EH (cell line): ENCODE measurements at places on chromosomes 5 and 9.

- DNase-seq = no peak
Observed at GRCh38 chr5:29790281-29790680, 1403.2 kb upstream of the CDH6 start.

- peak; percentile 23 for DNase-seq
Observed at GRCh38 chr5:97559827-97560598, 377.0 kb upstream of the RIOK2 start.

GRCh38 chr9:137742698-137743097 is 123.9 kb downstream of the EHMT1 start:
- peak; percentile 9 for DNase-seq

- no peak for DNase-seq
Observed at GRCh38 chr9:121895358-121895757, 197.8 kb downstream of the TTLL11 start.

DNA sequence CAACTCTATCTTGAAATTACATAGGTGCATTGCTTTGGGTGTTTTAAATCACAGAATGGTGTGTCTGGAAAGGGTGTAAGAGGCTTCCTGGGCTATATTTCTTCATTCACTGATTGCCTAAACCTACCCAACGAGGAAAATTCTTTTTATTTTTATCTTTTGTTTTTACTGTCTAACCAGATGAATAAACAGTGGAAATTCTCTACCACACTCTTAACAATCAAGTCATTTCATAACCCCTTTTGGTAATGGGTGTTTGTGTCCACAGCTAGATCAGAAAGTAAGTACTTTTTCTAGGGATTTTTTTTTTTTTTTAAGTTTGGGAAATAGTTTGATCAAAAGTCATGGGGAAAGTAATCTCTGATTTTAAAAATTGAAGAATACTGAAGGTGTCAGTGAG is 27.6 kb upstream of the C5orf47 start:
- DNase-seq = no peak

GRCh38 chr5:158119961-158120723 is 261.2 kb upstream of the CLINT1 start:
- peak; percentile 90 for DNase-seq

DNA sequence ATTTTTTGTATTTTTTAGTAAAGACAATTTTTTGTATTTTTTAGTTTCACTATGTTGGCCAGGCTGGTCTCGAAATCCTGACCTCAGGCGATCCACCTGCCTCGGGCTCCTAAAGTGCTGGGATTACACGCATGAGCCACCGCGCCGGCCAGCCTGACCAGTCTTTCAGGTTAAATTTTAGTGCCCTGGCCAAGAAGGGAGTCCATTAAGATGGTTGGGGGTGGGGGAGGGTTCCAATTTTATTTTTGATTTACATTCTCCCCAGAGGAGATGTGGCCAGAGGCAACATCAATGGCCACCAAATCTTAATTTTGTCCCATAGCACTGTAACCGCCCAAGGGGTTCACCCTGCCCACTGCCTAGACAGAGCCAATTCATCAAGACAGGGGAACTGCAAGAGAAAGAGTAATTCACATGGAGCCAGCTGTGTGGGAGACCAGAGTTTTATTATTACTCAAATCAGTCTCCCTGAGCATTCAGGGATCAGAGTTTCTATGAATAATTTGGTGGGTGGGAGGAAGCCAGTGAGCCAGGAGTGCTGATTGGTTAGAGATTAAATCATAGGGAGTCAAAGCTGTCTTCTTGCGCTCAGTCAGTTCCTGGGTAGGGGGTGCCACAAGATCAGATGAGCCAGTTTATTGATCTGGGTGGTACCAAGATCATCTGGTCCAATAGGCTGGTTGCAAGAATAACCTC is 24.7 kb downstream of the TBCA start:
- DNase-seq = no peak

GRCh38 chr9:127050591-127051001 is 71.8 kb downstream of the ANGPTL2 start:
- DNase-seq = no peak

GRCh38 chr5:158819095-158819494 is 280.6 kb downstream of the EBF1 start:
- DNase-seq = no peak
